ENCODE measurements at places on chromosomes 7 and 10.

- no peaks in the 10 kb centered on the region for H3K4me1 ChIP-seq
- H3K36me3 ChIP-seq: no peaks in the 10 kb centered on the region
- DNase-seq: no peak
- H3K27ac ChIP-seq: no peak overlapping the region
- no peak overlapping the region for H3K4me3 ChIP-seq
- peaks cover 15% of the 10 kb centered on the region for H3K27me3 ChIP-seq
Measured at GRCh38 chr10:14185316-14186045, 145.2 kb downstream of the FRMD4A start.

DNA sequence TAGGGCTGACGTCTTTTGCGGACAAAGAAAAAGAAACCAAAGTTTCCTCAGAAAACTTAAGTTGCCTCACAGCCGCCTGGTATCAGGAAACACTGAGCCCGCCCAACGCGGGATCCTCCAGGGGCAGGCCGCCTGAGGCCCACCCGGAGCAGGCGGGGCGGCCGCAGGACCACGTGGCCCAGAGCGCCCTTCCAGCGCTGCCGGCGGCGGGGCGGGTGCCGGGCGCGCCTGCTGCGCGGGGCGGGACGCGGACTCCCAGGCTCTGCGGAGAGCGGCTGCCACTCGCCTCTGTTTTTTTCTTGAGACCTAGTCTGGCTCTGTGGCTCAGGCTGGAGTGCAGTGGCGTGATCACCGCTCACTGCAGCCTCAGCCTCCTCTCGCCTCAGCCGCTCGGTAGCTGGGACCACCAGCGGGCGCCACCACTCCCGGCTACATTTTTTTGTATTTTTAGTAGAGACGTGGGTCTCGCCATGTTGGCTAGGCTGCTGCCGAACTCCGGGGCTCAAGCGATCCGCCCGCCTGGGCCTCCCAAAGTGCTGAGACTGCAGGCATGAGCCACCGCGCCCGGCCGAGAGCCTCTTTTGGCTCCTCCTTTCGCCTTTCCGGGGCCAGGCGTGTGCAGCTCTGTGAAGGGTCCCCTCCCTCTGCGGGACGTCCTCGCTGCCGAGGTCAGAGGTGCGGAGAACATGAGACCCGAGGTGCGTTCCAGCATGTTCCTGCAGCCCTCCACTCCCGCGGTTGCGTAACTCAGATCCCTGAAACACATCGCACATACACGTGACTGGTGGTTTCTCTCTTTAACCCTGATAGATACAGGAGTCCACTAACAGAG is 11.6 kb upstream of the HNRNPF start:
- H3K4me3 ChIP-seq: peak overlapping the region; percentile 57
- peak; percentile 85 for DNase-seq
- peaks cover 22% of the 10 kb centered on the region for H3K4me1 ChIP-seq
- no peaks in the 10 kb centered on the region for H3K36me3 ChIP-seq

DNA sequence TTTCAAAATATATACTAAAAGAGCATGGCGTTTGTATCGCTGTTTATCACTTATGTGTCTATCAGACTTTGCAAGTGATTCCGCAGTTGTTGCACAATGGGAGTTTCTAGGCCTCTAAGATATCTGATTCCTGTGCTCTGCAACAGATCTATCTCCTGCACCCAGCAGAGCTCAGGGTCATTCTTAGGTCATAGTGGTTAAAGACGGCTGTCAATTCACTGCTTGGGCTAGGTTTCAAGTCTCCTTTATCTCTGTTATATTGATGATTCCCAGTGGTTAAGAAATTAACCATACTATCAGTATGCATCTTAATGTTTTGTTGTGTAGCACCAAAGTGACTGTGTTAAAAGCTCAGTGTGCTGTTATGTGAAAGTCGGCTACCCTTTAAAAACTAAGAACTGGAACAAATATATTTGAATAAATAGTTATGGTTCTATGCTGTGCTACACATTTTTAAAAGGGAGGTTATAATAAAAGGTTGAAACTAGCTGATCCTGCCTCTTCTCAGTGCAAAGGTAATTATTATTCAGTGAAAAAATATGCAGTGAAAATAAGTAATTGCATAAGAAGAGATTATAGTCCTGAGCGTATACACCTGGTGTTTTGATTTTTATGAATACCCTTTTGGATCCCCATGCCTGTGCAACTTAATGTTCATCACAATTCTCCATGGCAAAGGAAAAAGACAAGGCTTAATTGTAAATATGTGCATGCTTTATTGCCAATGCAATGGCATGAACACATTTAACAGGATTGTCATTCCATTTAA is 24.0 kb downstream of the HOXA1 start:
- no peaks in the 10 kb centered on the region for H3K27me3 ChIP-seq
- no peaks in the 10 kb centered on the region for H3K36me3 ChIP-seq
- H3K4me1 ChIP-seq: no peaks in the 10 kb centered on the region
- no peak for DNase-seq
- H3K27ac ChIP-seq: no peak overlapping the region

DNA sequence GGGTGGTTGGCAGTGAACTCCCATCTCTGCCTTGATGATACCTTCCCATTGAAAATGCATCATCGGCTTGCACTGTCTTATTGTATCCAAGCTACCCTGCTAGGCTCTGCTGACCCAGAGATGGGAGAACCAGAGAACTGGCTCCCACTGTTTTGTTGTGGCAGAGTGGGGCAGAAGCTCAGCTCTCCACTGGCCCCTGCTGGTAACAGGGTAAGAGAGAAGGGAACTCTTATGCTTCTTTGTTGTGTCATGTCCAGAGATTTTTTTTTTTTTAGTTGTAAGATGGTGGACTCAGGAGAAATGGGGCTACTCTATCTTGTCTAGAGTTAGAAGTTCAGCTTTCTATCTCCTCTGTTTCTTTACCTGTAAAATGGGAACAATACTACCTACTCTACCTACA is 100.5 kb upstream of the SDK1 start:
- no peaks in the 10 kb centered on the region for H3K36me3 ChIP-seq
- no peaks in the 10 kb centered on the region for H3K27me3 ChIP-seq
- H3K4me1 ChIP-seq: no peaks in the 10 kb centered on the region
- H3K4me3 ChIP-seq: no peak overlapping the region
- no peak overlapping the region for H3K27ac ChIP-seq

DNA sequence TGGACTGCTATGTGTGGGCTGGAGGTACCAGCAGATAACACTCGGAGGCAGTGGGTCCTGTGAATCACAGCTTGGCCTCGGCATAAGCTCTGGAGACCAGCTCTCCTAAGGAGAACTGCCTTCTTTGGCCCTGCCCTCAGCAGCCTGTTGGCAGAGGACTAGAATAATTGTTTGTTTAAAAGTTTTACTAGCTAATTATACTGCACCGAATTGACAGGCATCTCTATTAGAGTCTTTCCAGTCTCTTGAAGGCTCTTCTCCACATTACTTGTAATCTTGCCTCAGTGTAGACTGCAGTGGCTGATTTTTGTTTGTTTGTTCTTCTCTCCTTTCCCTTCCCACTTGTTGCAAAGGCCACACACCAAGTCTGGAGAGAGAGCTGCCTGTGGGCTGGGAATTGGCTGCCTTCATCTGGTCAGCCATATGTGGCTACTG is 183.2 kb downstream of the AUTS2 start:
- no peaks in the 10 kb centered on the region for H3K36me3 ChIP-seq
- H3K27ac ChIP-seq: no peak overlapping the region
- DNase-seq: no peak
- H3K4me1 ChIP-seq: no peaks in the 10 kb centered on the region
